ENCODE measurements at places on chromosomes 16 and 17. TPM values are rescaled to one million over a fixed set of nuclear protein-coding genes. Genes with fewer than 3 reads are reported as not detected.

The ATP2A3 gene
- total RNA-seq = 5.5 TPM

The SDR42E2 gene
- not detected for total RNA-seq

The TNFRSF13B gene
- total RNA-seq = not detected

The SLC9A5 gene
- total RNA-seq = 0.79 TPM

The KRTAP4-1 gene
- total RNA-seq = 3.6 TPM

The CDRT15L2 gene
- total RNA-seq = not detected

The LASP1 gene
- total RNA-seq = 44.4 TPM

The KRT15 gene
- 348 TPM for total RNA-seq

The LDHD gene
- 7.5 TPM for total RNA-seq
